Stimulated activated naive CD8-positive, alpha-beta T cell treated with anti-CD3 and anti-CD28 coated beads, Interleukin-15, Interleukin-2, amounts not matched to agents 100 U/mL and 50 U/mL, for 24 hours (primary cell): ENCODE measurements at places on chromosomes 2 and 18.

DNA sequence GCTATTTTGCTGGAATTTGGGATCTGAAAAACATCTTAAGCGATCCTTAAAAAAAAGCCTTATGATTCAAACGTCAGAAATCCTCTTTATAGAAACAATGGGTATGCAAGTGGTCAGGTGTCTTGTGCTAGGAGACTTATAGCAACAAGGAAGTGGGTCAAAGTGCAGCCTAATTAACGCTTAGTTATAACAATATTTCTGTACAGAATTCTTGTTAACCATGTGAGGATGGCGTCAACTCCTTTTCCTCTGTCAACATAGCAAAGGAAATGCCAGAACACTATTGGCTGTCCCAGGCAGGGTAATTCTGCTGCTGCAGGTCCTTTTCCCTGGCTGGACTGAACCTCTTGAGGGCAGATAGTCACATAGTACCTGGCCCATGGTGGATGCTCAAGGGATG, 189.4 kb downstream of the MSH2 start:
- no peak for DNase-seq

DNA sequence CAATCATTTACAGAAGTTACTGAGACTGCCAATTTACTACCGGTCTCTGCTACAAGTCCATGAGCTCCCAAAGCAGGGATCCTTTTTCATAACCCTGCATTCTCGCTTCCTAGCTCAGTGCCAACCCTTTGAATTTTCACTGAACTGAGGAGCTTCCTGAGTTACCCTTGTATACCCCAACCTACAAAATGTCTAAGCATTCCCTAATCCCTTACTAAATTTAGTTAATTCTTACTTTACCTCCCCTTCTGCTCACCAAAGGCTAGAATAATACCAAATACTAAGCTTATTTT, 9.6 kb downstream of the MAT2A start:
- DNase-seq: no peak

- DNase-seq: no peak
Measured at GRCh38 chr2:6590442-6590841, 275.3 kb downstream of the CMPK2 start.

DNA sequence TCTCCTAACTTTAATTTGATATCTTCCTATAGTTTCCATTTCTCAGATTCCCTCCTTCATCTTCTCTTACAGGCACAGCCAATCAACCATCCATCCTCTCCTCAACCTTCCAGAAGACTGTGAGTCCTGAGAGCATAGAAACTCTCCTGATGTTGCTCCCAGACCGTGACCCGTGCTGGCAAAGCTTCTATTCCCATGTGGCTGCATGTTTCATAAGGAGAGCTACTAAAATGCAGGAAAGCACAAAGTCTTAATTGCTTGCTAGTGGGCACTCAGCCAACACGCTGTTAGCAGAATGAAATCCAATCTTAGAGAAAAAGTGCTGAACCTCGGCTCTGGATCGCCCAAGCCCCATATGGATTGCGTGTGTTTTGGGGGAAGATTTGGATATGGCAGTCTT, 1244.7 kb upstream of the ZEB2 start:
- no peak for DNase-seq

DNA sequence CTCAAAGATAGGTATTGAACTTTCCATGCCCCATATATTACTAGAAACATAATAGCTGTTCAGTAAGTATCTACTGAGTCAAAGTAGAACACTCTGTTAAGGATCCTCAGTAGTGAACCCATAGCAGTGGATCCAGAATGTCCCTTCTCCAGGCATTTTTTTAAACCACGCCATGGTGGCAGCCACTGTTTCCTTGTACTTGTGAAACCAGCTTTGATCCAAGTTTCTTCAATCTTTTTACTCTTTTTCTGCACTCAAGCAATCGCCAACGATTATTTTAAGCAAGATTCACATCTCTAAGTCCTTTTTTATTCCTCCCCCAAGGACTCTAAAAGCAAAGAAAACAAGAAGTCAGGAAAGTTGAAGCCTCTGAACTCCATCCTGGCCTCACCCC, 291.2 kb upstream of the SLC14A2 start:
- DNase-seq: no peak

- no peak for DNase-seq
Measured at GRCh38 chr2:70214365-70214764, 23.5 kb upstream of the C2orf42 start.

GRCh38 chr18:21109936-21110712, 1.5 kb downstream of the ROCK1 start:
- DNase-seq: no peak

DNA sequence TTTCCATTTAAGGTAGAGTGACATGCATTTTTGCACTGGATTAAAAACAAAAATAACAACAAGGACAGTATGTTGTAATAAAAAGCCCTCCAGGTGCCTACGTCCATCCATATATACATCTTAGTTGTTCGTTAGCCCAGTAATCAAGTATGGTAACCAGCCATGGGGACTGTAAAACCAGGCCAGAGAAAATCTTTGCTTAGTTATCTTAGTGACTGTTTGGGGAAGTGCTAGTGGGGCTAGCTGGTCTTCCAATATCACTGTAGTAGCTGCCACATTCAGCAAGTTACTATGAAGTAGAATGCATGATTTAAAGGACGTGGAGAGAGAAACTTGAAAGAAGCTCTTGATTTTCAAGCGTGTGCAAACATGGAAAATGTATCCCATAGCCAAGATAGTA, 95.9 kb upstream of the STON1 start:
- no peak for DNase-seq

DNA sequence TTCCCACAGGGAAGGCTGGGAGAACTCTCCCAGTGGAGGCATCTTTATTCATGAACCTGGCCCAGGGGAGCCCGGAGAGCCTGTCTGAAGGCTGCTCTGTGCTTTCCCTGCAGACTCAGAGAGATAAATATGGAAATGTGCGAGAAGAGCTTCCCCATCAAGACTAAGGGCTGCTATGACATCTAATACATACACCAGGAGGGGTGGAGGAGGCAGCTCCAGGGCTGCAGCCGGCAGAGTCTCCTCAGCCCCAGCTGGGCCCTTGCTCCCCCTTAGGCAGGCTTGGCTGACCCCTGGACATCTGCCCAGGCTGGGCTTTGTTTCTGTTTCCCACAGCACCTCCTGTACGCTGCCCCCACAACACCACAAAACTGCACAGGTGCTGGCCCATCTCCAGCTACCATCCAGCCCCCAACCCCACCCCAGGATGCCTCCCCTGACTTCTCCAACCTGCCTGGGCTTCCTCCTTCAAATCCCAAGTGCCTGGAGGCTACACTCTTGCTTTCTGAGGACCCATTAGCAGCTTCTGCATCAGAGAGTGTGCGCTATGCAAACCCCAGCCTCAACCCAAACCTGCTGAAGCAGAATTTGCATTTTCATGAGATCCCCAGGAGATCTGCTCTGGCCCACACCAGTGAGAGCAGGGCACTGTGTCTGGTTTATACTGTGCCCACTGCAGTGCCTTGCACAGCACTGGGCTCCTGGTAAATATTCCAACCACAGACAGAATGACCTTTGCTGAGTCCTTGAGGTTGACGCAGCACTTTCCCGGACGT, 96.8 kb downstream of the VSNL1 start:
- no peak for DNase-seq

DNA sequence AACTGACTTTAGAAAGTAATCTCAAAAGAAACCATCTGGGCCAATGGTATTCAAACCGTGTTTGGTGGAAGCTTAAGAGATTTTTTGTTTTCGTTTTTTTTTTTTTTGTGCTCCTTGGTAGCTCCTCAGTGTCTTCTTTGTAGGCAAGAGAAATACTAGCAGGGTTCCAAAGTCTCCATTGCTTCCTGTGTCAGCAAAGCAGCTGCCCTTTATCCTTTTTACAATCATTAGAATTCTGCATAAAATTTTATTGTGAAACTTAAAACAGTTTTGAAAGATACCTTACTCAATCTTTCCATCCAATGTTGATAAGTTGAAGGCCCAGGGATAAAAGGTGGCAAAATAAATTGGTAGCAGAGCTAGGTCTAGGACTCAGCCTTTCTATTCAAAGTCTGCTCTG, 479 bp downstream of the IL1F10 start:
- DNase-seq: no peak
